ENCODE measurements at places on chromosomes 5 and 9.

DNA sequence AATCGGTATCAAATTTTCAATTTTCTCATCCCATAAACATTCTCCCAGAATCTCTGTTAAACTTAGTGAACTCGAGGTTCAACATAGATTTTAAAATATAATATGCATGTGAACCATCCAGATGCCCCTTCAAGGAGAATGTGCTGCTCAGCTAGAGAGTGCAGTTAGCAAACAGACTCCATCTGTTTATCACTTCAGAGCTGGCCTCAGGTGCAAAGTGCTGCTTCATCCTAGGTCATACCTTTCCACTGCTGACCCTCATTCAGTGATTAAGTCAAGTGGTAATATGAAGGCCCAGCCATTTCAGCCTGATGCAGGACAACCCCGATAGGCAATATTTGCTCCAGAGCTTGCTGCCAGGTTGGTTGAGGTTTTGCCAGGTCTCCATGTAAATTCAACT, 339.0 kb upstream of the POU5F2 start:
- DNase-seq = no peak

DNA sequence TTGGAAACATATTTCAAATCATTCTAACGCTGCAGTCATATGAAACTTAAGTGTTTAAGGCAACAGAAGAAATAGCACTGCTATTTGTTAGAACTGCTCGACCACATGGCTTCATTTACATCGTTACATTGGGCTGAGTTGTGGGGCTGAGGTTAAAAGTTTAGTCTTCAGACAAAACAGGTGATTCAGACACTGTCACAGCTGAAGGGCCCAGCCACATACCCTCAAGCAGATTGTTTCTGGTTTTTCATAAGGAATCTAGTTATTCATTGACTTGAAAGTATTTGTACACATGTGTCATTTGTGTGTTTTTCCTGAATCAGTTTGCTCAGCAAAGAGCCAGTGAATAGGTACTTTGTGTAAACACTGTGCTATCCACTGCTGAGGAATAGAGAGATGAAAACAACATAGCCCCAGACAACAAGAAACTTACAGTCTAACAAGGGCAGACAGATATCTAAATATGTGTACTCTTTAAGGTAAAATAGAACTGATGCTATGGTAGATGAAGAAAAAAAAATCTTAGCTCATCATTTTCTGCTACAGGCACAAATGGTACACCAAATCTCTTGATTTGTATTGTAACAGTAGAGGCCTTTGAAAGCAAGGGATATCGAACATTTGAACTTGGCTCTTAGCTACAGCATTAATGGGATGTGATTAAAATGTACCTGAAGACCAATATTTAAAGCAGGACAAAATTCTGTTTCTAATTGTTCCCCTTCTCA, 357.6 kb upstream of the RPS23 start:
- DNase-seq = peak; percentile 63

DNA sequence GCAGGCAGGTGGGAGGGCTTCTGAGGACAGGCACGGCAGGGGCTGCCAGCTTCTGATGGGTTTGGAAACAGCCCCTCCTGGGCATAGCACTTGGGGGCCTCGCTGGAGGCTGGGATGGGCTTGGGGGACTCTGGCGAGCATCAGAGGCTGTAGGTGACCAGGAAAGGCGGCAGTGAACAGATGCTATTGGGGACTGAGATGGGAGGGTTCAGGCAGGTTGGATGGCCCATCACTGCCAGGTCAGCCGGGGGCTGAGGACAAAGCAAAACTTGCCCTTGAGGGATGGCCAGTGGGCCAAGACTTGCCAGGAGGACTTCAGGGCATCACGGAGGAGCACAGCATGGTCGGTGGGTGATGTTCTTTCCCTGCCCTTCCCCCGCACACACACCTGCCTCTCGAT, 6.7 kb downstream of the AIF1L start:
- DNase-seq = no peak

- DNase-seq = no peak
These were observed 42.1 kb upstream of the SMIM23 start for GRCh38 chr5:171743436-171744076.

DNA sequence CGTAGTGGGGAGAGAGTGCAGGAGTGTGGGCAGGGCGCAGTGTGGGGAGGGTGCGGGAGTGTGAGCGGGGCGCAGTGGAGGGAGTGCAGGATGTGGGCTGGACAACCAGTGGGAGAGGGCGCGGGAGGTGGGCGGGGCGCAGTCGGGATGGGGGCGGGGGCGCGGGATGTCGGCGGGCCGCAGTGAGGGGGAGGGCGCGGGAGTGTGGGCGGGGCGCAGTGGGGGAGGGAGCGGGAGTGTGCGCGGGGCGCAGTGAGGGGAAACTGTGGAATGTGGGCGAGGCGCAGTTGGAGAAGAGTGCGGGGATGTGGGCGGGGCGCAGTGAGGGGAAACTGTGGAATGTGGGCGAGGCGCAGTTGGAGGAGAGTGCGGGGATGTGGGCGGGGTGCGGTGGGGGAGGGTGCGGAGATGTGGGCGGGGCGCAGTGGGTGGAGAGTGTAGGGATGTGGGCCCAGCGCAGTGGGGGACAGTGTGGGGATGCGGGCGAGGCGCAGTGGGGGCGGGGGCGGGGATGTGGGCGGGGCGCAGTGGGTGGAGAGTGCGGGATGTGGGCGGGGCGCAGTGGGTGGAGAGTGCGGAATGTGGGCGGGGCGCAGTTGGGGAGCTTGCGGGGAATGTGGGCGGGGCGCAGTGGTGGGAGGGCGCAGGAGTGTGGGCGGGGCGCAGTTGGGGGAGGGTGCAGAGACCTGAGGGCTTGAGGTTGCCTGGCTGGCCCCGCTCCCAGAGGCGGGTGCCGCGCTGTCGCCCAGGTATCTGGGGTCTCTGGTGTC, at the start of gene NXNL2:
Gene NXNL2, plus strand, starts transcription at position 723 of the 770 bp plus-strand sequence. CDS start 257 bp downstream, outside the sequence.
- DNase-seq = peak; percentile 42

DNA sequence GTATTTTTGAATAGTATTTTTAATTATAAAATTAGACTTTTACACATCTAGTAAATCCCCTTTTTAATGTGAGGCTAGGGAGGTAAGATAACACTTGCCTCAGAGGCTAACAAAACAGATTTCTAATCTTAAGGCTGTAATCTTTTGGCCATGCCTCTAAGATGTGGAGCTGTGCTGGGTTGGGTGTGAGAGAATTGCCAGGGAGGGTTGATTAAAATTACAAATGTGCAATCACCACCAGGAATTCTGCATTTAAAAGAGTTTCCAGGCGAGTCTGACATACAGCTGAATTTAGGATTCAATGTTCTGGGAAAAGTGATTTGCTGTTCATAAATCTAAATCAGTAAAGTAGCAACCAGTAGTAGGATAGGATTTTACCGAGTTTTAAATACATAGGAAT, 73.3 kb downstream of the NUDT12 start:
- DNase-seq = no peak

DNA sequence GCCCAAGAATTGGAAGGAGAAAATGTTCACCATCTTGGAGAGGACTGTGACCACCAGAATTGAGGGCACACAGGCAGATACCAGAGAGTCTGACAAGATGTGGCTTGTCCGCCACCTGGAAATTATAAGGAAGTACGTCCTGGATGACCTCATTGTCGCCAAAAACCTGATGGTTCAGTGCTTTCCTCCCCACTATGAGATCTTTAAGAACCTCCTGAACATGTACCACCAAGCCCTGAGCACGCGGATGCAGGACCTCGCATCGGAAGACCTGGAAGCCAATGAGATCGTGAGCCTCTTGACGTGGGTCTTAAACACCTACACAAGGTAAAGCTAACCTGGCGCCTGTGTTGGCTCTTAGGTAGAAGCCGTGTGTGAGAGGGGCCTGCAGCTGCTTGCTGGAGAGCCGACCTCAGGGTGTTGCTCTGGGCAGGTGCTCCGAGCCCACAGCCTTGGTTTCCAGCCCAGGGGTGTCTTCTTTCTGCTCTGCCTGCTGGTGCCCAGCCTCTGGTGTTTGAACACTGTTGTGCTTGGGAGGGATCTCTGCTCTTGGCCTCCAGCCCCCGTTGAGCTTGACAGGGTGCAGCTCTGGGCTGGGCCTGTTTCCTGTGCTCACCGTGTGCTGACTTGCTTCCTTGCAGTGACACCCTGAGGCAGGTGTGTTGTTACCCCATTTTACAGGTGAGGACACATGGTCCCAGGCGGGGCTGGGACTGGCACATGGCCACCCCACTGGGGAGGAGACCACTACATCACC, 10.9 kb downstream of the EXOC3 start:
- no peak for DNase-seq

GRCh38 chr9:135757356-135757755, 55.4 kb downstream of the KCNT1 start:
- DNase-seq = no peak

DNA sequence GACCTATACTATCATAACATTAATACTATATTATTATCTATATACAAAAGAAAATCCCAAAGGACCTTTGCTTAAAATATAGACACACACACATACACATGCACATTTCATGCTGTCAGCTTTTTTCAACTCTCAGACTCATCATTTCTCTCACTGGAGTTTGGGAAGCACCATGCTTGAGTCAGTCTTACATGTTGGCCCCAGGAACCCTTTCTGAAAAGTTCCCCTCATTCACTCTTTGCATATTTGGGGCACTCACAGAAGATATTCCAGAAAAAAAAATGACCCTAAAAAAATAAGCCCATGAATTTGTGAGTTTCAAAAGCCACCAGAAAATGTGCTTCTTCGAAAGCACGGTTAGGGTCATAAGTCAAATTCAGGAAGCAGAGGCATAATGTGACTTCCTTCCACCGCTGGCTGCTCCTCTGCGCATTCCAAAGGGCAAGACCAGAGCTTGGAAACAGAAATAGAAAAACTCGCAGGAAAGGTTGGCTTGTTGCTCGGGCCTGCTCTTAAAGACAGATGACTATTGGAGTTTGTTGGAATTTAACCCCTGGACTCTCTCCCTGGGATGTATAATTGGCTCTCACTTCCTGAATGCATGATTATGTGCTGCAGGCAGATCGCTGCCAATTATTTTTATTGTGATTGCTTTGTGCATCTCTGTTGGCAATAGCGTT, 129.7 kb upstream of the IQGAP2 start:
- no peak for DNase-seq

DNA sequence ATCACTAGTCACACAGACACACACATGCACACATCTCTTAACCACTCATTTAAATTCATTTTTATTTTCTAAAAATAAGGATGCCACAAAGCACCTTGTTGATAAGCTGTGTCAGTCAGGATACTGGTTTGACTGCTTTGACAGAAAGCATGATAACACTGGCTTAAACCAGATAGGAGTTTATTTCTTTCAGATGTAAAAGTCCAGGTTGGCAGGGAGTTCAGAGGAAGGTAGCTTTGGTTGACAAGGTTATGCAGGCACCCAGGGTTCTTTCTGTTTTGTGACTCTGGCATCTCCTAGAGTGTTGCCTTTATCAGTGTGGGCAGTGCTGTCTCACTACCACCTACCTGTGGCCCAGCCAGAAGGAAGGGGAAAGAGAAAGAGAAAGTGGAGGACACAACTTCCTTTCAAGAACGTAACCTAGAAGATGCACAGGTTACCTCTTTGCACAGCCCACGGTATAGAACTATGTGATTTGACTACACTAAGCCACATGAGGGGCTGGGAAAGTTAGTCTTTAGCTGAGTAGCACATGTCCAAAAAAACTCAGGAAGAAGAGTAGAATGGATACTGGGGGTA, 334.7 kb downstream of the OSTF1 start:
- no peak for DNase-seq

- no peak for DNase-seq
These were observed 142.6 kb upstream of the ST8SIA4 start for GRCh38 chr5:101045689-101046088.

DNA sequence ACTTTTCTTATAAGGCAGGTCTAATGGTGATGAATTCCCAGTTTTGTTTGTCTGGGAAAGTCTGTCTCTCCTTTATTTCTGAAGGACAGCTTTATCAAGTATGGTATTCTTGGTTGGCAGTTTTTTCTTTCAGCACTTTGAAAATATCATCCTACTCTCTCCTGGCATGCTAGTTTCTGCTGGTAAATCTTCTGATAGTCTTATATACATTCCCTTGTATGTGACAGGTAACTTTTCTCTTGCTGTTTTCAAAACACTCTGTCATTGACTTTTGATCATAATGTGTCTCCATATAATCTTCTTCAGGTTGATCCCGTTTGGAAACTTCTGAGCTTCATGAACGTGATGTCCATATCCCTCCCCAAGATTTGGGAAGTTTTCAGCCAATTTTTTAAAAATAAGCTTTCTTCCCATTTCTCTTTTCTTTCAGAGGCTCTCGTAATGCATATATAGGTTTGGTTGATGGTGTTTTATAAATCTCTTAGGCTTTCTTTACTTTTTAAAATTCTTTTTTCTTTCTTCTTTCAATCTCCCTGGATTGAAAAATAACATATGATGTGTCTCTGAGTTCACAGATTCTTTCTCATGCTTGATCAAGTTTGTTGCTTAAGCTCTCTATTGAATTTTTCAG, 22.5 kb upstream of the GRAMD2B start:
- DNase-seq = no peak

- no peak for DNase-seq
These were observed 31.0 kb upstream of the TENT4A start for GRCh38 chr5:6682239-6682638.

- no peak for DNase-seq
These were observed 17.8 kb upstream of the NPM1 start for GRCh38 chr5:171369898-171370297.

DNA sequence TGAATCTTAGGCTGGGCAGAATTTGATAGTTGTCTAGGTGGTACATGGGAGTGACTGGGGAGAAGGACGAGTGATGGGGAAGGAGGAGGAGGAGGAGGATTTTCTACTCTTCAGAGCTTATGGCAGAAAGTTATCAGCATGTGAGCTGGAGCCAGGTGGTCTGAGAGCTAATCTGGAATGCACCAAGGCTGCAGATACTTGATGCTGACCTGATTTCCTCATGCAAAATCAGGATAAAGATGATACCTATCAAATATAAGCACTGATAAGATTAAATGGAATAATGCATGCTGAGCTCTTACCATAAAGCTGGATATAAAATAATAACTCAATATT, 250.4 kb downstream of the SEMA5A start:
- DNase-seq = no peak

DNA sequence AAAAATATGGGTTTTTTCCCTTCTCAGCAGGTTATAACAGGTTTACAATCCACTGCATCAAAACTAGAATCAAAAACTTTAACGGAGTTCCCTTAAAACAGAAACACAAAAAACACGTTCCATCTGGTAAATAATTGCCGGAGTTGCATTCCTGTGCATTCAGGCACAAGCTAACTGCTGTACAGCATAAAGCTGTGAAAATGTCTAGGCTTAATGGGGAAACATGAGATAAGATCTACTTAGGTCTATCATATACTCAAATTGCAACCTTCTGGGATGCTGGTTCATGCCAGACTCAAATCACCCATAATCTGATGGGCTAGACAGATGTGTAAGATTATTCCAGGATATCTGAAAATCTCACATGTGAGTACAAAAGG, 265.3 kb downstream of the DOCK8 start:
- no peak for DNase-seq
